ENCODE measurements at places on chromosomes 3 and 15.

GRCh38 chr15:35443376-35443775 lies 102.6 kb downstream of the DPH6 start:
- DNase-seq: no peak

DNA sequence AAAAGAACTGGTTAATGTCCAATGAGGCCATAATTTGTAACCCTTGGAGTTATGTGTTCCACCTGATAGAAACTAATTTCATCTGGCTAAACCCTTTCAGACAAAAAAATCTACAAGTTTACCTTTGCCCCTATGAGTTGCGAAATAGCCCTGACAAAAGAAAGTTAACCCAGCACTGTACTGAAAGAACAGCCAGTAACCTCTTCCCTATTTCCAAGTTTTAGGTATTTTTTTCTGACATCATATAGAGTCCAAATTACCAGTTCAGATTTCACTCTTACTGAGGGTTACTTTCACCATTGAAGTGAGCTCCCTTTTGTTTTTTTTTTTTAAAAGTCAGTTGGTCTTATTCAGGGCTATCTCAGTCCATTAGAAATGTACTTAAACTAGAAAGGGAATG lies 42.8 kb upstream of the PTPRG start:
- DNase-seq: no peak

GRCh38 chr15:81914734-81915256 lies 131.0 kb downstream of the MEX3B start:
- no peak for DNase-seq

DNA sequence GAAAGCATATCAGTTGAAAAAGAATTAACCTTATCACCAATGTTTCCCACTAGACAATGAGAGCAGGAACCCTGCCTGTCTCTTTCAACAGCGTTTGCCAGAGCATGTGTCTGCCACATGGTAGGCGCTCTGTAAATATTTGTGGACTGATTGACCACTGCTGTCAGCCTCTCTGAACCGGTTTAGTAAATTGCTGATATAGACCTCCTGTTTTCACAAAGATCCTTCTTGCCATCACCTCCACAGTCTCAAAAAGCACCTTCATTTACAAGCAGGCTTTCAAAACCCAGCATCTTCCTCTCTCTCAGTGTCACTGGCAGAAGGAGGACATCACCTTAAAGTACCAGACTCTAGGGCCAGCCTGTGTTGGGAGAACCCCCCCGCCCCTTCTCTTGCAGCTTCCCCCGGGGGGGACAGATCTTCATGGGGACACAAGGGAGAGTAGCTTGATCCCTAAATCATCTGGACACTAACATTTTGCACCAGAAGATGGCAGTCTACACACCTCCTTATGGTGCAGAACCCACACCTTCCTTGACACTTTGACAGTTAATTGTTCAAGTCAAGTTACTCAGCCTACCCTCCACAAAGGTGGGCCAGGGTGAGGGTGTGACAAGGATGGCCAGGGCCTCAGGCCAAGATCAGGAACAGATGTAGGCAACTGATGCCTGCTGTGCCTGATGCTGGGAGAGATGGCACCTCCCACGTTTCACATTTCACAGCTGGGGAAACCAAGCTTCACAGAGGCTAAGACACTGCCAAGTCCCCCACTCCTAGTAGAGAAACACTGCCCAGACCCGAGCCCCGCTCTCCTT lies 37.8 kb upstream of the USP3 start:
- DNase-seq: peak; percentile 61

- no peak for DNase-seq
These were observed 54.5 kb downstream of the ZMAT3 start for GRCh38 chr3:179016979-179017670.

DNA sequence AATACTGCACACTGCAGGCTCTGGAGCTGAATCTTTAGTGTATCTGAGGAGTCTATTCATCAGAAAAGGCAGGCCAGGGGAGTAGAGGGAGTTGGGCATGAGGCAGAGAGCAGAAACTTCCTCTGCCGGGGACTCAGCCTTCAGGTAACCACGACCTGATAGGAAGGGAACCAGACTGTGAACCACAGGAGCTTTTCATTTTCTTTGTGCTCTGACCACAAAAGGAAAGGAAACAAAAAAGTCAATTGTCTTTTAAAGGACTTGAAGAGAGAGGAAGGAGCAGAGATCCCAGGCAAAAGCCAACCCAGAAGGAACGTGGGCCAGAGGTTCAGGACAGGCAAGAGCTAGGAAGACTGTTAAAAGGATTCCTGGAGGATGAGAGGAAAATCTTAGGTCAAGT lies 573.3 kb downstream of the EPHB1 start:
- no peak for DNase-seq

DNA sequence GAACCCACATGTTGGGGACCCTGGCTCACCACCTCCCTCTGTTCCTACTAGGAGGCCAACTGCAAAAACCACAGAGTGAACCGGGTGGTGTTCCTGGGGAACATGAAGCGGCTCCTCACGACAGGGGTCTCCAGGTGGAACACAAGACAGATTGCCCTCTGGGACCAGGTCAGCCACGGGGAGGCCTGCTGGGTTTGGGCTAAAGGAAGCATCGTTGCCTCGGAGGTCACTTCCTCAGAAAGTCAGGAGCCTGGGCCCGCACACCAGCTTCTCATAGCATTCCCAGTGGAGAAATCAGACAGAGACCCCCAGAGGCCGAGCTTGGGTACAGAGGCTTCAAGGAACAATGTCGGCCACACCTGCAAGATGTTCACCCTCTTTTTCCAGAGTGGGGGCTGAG lies 106.8 kb downstream of the ANP32A start:
- no peak for DNase-seq

GRCh38 chr15:31298707-31299172 lies 27.9 kb upstream of the KLF13 start:
- DNase-seq: no peak

DNA sequence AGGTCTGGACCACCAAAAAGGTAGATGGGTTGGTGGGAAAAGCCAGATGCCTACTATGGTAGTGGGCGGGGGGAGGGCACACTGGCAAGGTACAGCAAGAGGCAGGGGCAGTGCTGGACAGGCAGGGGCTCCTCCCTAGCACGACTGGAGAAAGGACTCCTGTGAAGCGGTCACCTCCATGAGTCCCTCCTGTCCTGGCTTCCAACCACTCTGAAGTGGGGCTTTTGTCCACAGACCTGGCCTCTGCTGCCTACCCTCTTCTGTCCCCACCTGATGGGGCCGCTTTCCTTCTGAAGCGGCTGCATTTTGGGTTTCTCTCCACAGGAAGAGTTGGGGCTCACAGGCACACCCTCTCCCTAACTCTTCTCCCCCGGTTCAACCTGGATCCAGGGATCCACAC lies 2.7 kb upstream of the SPTBN5 start:
- no peak for DNase-seq

DNA sequence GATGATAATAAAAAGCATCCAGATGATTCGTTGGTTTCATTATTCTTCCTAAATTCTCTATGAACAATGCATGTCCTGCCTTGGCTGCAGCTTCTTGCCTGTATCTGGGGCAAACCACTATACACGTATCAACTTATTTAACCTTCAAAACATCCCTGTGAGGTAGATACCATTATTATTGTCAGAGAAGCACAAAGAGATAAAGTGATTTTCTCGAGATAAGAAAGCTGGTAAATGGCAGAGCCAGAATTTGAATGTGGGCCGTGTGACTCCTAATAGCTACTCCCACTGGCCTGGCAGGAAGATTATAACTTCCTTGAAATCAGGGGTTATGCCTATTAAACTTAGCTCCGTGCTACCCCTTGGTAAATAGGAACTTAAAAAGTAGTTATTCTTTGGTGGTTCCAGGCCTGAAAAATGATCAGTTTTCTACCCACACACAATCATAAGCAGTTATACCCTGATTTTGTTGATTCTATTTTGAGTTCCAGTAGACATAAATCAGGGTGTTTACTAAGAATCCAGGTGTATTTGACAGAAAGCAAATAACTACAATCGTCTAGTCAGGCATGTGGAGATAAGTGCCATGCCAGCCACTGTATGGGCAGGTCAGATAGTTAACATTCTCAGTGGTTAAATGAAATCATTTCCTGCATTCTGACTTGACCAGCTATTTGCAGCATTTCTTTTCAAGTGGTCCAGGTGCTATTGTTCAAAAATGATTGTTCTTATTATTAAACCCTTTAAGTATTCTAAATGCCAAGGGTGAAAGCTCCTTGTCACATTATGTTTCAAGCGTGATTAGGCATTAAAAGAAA lies 99.2 kb upstream of the LRRN1 start:
- no peak for DNase-seq

GRCh38 chr15:64622410-64623260 lies 152.8 kb downstream of the RBPMS2 start:
- peak; percentile 58 for DNase-seq

DNA sequence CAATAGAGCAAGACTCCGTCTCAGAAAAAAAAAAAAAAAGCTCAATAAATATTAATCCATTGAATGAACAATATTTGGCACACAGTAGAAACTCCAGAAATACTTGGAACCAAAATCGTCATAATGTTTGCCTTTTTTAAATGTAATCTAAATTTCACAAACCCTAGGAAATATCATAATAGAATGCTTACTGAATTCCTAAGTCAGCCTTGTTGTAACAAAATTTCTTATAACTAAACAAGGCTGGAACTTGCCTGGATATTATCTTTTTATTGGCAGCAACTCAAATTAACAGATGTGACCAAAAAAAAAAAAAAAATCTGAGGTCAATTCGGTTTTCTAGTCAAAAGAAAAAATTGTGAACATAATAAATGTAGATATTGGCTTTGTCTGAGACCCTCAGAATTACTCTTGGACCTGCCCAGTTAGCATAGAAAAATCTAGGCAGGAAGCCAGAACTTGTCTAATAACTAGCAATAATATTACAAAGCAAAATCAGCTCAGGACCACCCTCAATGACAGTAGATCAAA lies 33.3 kb downstream of the GABPB1 start:
- no peak for DNase-seq

DNA sequence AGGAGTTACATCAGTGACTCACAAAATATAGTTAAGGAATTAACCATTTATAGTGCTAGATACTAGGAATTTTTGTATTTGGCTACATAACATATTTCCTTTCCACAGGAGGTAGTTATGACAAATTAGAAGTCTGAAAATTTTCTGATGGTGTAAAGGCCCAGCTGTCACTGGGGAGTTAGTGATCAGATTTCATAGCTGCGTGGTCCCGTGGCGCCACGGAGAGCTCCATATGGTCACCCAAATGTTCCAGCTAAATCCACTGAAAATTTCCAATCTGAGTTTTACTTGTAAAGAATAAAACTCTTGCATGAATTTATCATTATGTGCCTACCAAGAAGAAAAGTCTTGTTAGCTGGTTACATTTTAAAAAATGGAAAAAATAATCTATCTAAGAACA lies 368.9 kb upstream of the PLSCR5 start:
- no peak for DNase-seq

GRCh38 chr15:53549697-53550305 lies 209.7 kb downstream of the WDR72 start:
- no peak for DNase-seq

- DNase-seq: no peak
These were observed 216.0 kb downstream of the DIPK2A start for GRCh38 chr3:144187531-144188210.

- DNase-seq: no peak
These were observed 22.2 kb downstream of the ZNF445 start for GRCh38 chr3:44455318-44455717.

DNA sequence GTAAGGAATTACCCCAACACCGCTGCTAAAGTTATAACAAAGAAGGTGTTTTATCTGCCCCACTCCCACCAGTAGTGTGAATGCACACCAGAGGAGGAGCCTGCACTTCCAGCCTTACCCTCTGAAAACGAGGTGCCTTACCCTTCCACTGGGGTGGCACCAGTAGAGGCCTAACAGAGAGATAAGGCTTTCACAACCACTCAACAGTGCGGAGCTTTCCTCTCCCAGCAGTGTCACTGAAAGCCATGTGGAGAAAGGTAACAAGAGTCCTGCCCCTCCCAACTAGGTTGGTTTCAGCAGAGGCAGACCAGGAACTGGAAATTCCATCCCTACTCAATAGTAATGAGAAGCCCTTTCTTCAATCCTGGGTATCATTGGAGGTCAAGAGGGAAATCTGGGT lies 539.2 kb downstream of the VGLL3 start:
- DNase-seq: no peak

DNA sequence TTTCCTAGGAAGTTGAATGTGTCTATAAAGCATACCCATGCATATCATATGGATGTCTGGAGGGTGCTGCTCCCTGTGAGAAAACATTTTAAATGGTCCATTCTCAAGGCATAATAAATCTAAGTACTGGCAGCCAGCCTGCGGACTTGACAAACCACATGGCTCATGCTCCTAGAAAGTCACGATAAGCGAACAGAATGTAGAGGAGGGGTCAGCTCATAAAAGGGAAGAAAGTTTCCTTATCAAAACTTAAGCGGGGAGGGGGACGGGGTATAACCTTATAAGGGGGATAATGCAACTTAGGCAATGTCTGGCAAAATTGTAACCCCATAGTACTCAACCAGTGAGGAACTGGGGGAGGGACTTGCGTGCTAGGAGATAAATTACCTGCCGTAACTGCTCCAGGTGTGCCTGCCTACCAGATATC lies 159.8 kb upstream of the LMCD1 start:
- DNase-seq: no peak

DNA sequence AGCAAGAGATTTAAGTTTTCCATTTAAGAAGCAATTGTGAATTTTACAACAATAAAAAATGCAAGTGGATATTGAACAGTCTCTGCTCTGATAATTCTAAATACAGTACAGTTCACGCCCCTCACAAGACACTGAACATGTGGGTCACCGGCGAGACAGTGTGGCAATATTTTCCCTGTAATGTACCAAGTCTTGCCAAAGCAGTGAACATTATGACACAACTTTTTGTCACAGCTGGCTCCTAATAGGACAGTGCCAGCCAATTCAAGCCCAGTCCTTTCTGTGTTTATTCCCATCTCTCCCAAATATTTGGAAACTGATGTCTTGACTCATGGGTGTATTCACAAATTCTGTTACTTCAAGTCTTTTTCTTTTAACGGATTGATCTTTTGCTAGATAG lies 62.3 kb downstream of the PPARG start:
- peak; percentile 20 for DNase-seq

- peak; percentile 18 for DNase-seq
These were observed 8.8 kb upstream of the GRAMD1C start for GRCh38 chr3:113829576-113830354.

DNA sequence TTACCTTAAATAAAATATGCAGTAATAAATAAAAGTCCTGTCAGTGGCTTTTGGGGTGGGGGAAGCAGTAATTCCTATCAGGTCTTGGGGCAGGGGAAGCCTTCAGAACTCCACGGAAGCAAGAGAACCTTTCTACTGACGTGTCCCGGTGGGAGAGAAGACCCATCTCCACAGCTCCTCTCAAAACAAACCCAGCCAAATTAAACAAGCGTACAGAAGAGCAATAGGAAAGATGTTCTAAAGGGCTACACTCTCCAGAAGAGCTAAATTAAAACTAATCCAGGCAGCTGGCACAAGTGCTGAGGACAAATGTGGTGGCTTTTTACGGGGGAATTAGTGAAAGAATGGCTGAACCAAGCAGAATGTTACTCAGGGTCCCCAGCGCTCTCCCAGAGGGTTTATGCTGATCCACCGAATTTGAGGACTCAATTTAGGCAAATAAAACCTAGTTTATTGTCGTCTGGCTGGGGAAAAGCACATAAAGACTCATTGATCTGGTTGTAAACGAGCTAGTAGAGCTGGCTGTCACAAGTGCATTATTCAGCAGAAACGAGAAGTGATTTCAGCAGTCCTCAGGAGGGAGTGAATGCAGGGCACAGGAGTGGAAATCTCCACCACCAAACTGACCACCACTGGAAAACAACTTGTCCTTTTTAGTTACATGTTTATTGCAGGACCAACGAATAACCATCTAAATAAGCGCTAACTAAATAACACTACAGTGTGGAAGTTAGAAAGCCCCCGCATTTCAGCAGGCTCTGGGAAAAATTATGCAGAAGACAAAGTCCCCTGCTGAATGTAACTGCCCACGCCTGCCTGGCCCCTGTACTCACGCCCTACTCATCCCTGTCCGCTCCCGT lies 13.5 kb downstream of the BFSP2 start:
- DNase-seq: no peak

Measured in CD4-positive, alpha-beta T cell treated with Interleukin-15 for 1 hour (primary cell).